ENCODE measurements at places on chromosomes 16 and 17.

DNA sequence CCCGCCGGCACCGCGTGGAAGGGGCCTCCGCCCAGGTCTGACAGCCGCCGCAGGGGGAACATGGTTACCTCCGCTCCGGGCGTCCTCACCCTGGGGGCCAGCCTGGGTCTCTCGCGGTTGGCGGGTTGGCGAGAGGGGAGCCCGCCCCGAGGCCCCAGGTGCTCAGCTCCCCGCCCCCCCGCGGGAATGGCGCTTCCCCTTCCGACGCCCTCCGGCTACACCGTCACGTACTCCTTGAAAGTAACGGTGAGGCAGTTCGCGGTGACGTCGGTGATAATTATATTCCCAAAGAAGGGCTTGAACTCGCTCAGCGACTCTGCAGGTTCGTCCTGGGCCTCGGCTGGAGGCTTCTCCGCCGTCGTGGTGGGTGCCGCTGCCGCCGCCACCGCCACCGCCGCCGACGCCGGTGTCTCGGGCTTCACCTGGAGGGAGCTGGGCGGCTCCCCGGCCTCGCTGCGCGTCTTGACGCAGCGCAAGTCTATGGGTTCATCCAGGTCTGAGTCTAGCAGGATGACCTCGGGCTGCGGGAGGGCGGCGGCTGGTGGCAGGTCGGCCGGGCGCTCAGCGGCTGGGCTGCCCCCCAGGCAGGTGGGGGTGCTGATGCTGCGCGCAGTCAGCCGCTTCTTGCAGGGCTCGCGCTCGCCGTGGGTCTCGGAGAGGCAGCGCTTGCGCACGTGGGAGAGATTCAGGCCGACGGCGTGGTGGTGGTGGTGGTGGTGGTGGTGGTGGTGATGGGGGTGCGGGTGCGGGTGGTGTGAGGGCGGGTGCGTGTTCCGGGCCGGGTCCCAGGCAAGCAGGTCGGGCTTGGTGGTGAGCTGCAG is 5.3 kb downstream of the CBX4 start:
- no peak for DNase-seq

- peak; percentile 68 for DNase-seq
These were observed 103.8 kb downstream of the YPEL2 start for GRCh38 chr17:59435238-59435637.

DNA sequence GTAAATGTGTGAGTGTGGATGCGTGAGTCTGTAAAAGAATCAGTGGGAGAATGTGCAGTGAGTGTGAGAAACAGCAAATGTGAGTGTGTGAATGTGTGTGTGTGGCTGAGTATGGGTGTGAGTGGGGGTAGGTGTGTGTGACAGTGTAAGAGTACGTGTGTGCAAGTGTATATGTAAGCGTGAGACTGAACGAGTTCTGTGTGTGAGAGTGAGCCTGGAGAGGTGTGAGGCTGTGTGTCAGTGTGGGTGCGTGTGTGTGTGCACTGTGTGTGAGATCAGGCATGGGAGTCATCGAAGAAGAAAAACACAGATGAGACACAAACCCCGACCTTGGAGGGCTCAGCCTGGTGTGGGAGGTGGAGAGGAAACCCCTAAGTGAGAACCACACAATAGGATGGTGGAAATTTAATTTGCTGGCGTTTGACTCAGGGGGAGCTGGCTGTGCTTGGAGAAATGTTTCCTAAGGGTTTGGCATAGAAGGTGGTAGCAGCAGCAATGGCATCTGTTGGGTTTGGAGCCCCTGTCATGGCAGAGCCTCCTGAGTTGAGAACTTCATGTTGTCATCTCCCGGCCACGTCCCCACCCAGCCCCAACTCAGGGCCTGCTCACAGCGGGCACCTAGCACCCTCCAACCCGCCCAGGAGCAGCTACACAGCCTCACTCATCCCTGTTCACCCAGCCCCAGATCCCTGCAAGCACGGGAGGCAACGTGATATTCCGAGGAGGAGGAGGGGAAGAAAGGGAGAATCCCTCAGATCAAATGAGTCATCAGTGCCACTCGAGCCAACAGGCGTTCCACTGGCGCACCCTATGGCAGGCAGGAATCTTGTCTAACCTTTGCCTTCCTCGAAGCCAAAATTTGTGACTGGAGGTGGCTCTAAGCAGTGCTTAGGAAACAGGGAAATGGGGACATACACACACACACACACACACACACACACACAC is 14.3 kb upstream of the NUBP1 start:
- DNase-seq: peak; percentile 51

- no peak for DNase-seq
These were observed 29.2 kb upstream of the SNN start for GRCh38 chr16:11639008-11639562.

DNA sequence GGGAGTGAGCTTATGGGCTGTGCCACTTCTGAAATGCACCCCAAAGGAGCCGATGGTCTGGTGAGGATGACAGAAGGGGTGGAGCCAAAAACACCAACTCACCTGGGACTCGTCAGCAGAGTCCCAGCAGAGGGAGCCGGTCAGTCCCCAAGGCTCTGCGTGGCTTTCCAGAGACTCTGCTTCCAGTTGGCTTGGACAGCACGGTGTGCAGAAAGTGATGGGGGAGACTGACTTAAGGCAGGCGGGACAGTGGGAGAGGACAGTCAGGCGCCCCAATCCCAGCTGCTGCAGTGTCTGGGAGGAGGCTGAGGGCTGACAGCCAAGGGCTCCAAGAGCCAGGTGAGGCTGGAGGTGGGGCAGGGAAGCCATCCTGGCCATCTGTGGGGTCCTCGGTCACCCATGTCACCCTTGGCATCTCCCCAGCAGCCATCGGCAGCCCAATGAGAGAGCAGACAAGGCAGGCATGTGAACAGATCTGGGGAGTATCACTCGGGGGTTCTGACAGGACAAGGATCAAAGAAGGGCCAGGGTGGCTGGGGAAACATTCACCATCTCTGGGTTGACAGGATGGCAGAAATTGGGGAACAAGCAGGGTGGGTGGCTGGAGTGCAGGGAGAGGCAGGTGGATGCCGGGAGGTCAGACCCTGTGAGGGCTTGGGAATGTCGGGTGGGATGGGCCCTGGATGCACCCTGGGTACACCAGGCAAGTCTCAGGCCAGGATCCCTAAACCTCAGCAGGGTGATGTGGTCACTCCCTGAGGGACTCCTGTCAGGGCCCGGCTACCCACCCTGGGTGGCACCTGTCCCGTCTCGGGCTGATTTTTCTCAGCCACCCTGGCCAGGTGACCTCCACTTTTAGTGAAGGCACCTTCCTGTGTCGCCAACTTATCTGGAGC is 8.9 kb upstream of the KRTAP17-1 start:
- no peak for DNase-seq

GRCh38 chr16:50553182-50553710 is 5.0 kb downstream of the NKD1 start:
- DNase-seq: no peak

- no peak for DNase-seq
These were observed 5.1 kb downstream of the CALCOCO2 start for GRCh38 chr17:48835971-48836370.

DNA sequence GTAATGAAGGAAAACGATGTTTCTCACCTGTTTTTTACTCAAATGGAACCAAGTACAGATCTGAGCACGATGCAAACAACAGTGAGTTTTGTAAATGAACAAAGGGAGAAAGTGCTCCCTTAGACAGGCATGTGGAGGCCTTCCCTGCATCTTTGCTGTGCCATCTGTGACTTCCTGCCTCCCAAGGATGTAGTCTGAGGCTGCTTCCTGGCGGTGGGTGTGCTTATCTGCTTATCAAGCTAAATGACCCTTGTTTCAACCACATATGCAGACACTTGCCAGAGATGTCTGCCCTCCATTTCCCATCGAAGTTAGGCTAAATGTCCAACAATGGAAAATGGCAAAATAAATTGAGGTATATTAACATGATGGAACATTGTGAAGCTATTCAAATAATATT is 34.6 kb downstream of the RGS9 start:
- no peak for DNase-seq

DNA sequence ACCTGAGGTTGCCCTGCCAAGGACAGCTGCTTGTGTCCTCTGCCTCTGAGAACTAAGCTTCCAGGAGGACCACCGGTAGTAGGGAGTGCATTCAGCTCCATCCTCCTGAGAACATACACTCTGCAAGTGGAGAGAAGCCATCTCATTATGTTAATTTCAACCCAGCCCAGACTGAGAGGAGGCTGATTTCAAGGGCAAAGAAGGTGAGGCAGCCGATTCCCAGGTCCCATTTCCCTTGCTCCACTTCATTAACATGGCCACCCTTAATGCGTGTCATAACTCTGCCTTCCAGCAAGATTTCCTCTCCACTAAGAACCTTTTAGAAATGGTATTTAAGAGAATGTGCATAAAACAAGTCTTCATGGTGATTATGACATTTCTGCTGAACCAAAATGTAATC is 72.5 kb downstream of the CDH13 start:
- DNase-seq: no peak

GRCh38 chr16:47519546-47519945 is 58.4 kb downstream of the PHKB start:
- no peak for DNase-seq

DNA sequence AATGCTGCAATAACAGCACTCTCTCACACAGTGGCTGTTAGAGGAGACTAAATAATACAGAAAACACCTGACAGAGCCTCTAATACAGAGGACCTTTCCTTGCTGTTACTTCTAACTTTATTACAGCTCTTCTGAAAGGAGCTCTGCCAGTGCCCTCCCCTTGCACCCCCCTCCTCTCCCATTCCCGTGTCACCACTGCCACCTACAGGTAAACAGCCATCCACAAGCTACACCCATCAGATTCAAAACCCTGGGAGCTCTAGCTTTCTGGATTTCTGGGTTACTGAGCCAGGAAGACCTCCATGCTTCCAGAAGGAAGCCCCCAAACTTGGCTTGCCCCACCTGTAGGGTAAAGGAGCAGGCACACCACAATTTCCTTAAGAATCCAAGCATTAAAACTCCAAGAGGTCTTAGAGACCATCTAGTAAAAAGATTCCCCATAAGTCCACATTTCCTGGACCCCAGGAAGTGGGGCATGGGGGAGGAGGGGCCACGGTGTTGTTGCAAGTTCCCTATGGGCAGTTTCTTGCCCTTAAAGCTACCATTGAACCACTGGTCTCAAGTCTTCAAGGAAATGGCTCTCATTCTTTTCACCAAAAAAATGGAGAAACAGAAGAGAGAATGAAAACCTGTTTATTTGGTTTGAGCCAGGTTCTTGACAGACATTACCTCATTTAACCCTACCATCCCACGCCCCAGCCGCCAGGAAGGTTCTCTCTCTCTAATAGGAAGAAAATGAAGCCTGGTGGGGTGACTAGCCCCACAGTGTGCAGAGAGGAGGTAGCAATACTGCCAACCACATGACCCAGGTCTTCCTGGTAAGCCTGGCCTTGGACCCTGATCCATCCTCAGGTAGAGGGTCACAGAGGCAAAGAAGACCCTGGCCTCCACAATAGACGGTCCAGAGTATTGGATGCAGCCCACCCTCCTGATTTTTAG is 52.8 kb downstream of the TOM1L2 start:
- DNase-seq: peak; percentile 77

GRCh38 chr17:79497777-79498348 is 113.0 kb downstream of the RBFOX3 start:
- DNase-seq: no peak

DNA sequence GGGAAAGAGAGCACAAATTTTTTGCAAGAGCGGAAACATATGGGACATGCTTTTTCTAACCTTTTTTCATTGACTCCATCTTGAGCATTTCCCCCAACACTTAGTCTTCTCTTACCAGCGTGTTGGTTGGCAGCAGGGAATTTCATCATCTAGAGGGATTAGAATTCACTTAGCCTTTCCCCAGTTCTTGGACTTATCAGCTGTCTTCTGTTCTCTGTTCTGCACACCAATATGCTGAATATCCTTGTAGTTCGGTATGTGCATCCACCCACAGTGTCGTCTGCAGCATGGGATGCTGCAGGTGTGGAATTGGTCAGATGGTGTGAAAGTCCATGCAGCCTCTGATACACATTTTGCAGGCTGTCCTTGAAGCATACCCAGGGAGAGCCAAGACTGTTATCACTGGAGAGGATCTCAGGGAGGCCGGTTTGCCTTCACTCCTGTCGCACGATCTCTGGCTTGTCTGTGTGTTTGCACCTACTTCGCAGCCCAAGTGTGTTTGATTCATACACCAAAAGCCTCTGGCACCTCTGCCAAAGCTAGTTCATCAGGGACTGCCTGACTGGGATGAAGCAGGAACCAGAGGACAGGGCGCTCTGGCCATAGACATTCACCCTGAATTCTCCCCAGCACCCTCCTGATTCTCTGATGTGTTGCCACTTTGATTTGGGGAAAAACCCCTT is 93.3 kb downstream of the SOCS1 start:
- no peak for DNase-seq

DNA sequence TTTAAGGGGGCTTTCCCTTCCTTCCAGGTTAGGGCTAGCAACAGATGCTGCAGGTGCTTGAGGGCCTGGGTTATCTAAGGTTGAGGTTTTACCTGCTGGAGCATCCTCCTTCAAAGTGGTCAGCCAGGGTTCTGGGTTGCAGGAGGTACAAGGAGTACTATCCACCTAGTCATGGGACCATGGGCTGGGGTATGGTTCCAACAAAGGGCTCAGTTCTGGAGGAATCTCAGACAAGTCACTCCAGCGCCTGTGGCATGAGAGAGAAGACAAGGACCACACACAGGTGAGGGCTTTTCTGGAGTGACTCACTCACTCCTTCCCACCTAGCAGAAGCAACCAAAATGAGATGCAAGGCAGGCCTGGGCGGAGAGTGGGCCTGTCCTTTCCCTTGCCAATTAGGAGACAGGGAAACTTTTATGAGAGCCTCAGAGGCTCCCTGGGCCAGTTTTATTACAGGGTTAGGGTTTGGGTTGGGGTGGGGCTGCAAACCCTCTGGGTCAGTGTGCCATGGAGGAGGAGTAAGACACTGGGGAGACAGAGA is 2.2 kb downstream of the MYO19 start:
- no peak for DNase-seq

DNA sequence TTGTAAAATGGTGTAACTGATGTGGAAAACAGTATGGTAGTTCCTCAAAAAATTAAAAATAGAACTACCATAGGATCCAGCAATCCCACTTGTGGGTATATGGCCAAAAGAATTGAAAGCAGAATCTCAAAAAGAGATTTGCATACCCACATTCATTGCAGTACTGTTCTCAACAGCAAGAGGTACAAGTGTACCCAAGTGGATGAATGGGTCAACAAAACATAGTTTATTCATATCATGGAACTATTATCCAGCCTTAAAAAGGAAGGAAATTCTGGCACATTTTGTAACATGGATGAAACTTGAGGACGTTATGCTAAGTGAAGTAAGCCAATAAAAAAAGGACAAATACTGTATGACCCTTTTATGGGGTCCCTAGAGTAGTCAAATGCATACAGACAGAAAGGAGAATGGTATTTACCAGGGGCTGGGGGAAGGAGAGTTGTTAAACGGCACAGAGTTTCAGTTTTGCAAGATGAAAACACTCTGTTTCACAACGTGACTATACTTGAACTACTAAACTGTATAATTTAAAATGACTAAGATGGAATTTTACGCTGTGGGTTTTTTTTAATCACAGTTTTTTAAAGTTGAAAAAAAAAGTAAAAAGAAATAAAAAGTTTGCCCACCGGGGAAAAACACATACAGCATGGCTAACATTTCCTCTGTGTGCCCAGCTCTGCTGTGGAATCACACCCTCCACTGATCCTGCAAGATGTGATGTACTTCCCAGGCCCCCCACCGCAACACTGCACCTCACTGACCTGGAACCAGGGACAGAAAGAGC is 6.1 kb downstream of the TVP23A start:
- no peak for DNase-seq

All from AG10803 (cell line).